ENCODE measurements at places on chromosomes 13 and 19.
A peak's percentile ranks its signal among the peaks of the same experiment; 100 is the strongest.

DNA sequence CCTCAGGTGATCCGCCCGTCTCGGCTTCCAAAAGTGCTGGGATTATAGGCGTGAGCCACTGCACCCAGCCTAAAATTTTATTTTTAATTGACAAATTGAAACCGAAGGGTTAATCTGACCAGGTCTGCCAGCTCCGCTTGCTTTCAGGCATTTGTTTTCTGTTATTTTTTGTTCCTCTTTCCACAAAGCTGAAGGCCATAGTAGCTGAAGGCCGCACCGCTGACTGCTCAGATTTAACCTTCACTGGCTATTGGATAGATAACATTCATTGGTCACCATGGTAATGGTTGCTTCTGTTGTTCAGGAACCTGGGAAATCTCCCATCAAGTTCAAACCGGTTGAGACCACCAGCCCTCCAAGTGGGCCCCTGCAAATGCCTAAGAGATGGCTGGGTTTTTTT is 124.5 kb upstream of the USP29 start:
- no peak overlapping the region for H3K27ac ChIP-seq
- H3K36me3 ChIP-seq, result peaks cover 11% of the 10 kb centered on the region
- H3K4me1 ChIP-seq, result no peaks in the 10 kb centered on the region
- H3K27me3 ChIP-seq, result no peaks in the 10 kb centered on the region
- DNase-seq, result no peak

GRCh38 chr19:35740423-35741202 is 1.6 kb downstream of the IGFLR1 start:
- H3K4me1 ChIP-seq, result peaks cover 50% of the 10 kb centered on the region
- peak overlapping the region; percentile 90 for H3K4me3 ChIP-seq
- no peaks in the 10 kb centered on the region for H3K27me3 ChIP-seq
- peak overlapping the region; percentile 92 for H3K27ac ChIP-seq
- H3K36me3 ChIP-seq, result peaks cover 39% of the 10 kb centered on the region

- H3K36me3 ChIP-seq, result no peaks in the 10 kb centered on the region
- no peak overlapping the region for H3K27ac ChIP-seq
- no peak for DNase-seq
- no peaks in the 10 kb centered on the region for H3K27me3 ChIP-seq
- no peaks in the 10 kb centered on the region for H3K4me1 ChIP-seq
- no peak overlapping the region for H3K4me3 ChIP-seq
These were observed 6.9 kb upstream of the SULT2B1 start for GRCh38 chr19:48544856-48545750.

DNA sequence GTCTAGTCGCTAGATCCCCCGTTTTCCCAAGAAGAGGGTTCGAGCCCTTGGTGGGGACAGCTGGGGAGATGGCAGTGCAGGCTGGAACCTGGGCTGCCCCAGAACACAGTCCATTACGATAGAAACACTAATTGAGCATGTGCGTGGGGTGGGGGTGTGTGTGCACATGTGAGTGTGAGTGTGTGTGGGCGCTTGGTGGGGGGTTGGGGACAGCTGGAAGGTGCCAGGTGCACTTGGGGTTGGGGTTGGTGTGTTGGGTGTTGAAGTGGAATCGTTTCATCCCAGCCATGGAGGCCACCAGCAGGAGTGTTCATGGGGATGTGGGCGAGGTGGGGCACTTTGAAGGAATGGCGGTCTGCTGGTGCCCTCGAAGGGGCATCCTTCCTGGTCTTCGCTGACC is 18.1 kb upstream of the NPAS1 start:
- no peak for DNase-seq
- H3K4me1 ChIP-seq, result peaks cover 1% of the 10 kb centered on the region
- H3K4me3 ChIP-seq, result no peak overlapping the region

DNA sequence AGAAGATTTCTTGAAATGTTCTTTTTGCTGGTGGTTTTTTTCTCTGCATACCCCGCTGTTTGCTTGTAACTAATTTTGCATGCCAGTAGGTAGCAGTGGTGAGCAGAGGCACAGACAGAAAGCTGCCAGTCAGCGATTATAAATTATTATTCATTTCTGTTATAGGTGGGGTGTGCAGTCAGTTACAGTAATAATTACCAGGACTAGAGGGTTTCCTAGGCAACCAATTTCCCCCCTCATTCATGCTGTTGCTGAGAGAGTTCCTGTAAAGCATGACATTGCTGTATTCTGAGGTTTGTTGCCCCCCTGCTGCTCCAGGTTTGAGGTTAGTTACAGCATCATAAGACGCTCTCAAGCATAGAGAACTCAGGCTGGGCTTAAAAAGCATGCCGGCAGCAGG is 104.5 kb downstream of the URI1 start:
- peaks cover 2% of the 10 kb centered on the region for H3K36me3 ChIP-seq
- H3K27me3 ChIP-seq, result no peaks in the 10 kb centered on the region
- peaks cover 1% of the 10 kb centered on the region for H3K4me1 ChIP-seq

- H3K36me3 ChIP-seq, result peaks cover 10% of the 10 kb centered on the region
- H3K4me1 ChIP-seq, result no peaks in the 10 kb centered on the region
- H3K27ac ChIP-seq, result no peak overlapping the region
- DNase-seq, result no peak
- no peaks in the 10 kb centered on the region for H3K27me3 ChIP-seq
These were observed 21.2 kb downstream of the ZNF233 start for GRCh38 chr19:44280916-44281315.

DNA sequence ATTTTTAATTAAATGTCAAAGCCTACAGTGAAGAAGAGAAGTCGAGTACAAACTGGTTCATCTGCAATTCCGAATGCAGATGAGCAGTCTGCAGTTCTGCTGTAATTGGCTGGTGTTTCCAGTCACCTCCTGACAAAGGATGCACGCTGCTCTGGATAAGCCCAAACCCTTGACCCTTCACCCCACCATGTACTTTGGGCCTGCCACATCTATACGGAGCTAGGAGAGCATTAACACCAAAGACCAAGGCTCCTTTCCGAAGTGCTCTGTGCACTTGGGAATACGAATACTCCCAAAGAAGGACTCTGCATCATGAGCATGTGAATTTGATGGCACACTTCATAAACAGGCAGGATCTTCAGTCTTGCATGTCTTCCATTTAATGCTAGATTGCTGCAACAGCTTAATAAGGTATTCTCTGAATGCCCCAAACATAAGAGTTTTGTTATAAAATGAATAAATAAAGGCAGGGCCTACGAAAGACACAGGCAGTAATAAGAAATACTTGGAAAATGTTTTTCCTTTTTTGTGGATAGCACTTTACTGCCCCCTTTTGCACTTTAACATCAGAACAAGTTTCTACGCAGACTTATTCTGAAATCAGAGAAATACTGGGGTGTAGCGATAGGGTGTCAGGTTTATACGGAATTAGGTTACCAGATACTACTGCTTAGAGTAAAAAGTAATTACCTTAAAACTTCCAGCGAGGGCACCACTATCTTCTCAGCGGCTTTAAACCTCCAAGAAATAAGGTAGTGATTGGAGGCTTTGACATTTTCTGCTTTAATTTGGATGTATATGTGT is 15.0 kb downstream of the EFNB2 start:
- H3K27ac ChIP-seq, result no peak overlapping the region
- DNase-seq, result no peak
- H3K4me3 ChIP-seq, result no peak overlapping the region
- H3K27me3 ChIP-seq, result peaks cover 24% of the 10 kb centered on the region
- no peaks in the 10 kb centered on the region for H3K36me3 ChIP-seq

GRCh38 chr13:102914339-102914930 is 68.6 kb downstream of the ERCC5 start:
- H3K27me3 ChIP-seq, result peaks cover 15% of the 10 kb centered on the region
- no peak overlapping the region for H3K4me3 ChIP-seq
- no peaks in the 10 kb centered on the region for H3K4me1 ChIP-seq
- DNase-seq, result no peak
- no peaks in the 10 kb centered on the region for H3K36me3 ChIP-seq

Data from activated CD8-positive, alpha-beta T cell treated with anti-CD3 and anti-CD28 coated beads, Interleukin-2, amount 10 ng/mL, durations not matched to agents 7 days and 5 days (primary cell).